Hematopoietic multipotent progenitor cell treated with erythropoietin and hydrocortisone succinate and interleukin-3 and kit ligand, for 15 days (in vitro differentiated cells): ENCODE measurements at places on chromosomes 12 and 14.

- no peak for DNase-seq
Measured at GRCh38 chr12:70272510-70272909, 29.3 kb downstream of the CNOT2 start.

DNA sequence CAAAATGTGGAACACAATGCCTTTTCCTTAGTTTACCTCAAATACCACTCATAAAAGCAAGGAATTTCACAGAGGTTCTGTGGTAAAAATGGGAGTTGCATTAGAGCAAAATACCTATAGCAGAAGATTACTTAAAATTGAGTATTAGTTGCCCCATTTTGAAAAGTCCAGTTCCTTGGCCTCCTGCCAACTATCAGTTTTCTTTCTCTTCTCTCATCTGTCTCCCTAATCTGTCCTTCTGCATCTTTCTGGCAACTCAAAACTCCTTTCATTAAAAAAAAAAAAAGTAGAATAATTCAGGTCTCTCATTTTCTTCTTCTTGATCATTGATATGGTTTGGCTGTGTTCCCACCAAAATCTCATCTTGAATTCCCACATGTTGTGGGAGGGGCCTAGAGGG is 127.3 kb downstream of the ATP23 start:
- no peak for DNase-seq

- DNase-seq, result no peak
Measured at GRCh38 chr12:94266796-94267536, 118.6 kb downstream of the PLXNC1 start.

DNA sequence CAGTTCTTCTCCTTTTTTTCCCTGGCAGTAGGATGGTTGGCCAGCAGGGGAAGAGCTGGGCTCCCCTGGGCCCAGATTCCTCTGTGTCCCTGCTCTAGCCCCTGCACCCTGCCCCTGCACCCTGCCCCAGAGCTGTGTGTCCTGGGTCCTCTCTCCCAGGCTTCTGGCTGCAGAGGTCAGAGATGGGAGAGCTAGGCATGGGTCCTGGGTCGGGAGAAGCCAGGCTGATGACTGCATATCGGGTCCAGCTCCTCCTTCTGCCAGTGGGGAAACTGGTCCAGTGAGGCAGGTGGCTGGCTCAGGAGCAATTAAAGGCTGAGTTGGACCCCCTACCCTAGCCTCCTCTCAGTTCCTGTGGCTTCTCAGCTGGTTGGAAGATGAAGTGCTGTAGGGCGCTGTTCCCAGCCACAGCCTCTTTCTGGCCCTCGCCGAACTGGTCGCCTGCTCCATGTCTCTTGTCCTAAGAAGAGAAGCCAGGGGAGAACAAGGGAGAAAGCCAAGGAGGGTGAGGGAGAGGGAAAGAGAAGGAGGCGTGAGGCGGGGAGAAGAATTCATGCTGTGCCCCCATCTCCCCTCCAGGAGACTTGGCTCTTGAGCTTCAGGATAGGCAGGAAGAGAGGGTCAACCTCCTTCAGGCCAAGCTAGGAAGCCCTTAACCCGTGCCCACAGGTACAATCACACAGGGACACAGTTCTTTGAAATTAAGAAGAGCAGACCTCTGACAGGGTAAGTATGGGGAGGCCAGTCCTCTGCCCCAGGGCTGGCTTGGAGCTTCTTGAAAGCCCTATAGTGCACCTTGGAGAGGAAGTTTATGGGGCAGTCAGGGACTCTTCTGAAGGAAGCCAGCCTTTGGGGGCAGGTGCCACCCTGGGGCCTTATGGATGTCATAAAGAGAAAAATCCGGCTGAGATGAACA is 9.5 kb downstream of the VASH1 start:
- DNase-seq, result no peak

DNA sequence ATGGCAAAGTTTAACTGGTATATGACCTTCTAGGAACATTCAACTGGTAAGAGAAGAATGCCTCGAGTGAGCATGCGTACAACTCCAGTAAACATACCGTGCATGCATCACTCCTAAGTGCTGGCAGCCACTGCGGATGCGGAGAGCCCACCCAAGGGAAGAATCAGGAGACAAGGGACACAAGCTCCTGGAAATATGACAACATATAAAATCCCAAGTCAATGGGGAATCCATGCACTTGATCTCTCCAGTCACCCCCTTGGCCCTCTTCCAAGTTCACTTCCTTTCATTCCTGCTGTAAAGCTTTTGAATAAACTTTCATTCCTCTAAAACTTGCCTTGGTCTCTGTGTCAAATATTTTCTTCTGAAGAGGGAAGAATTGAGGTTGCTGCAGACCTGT is 168.7 kb upstream of the TMCC3 start:
- no peak for DNase-seq

DNA sequence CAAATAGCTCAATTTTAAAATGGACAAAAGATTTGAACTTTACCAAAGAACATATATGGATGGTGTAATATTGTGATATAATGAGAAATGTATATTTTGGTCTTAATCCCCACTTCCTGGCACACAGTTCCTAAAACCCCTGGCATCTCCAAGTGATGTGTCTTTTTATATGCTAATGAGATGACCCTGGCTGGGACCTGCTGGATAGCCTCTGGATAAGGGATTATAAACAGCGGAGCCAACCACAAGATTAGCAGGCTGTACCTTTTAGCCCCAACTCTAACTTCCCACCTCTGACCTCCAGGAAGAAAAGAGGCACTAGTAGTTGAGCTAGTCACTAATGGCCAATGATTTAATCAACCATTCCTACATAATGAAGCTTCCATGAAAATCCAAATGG is 130.0 kb downstream of the DPF3 start:
- no peak for DNase-seq
